ENCODE measurements at places on chromosomes 4 and X. TPM values are rescaled to one million over a fixed set of nuclear protein-coding genes. Genes with fewer than 3 reads are reported as not detected.

DNA sequence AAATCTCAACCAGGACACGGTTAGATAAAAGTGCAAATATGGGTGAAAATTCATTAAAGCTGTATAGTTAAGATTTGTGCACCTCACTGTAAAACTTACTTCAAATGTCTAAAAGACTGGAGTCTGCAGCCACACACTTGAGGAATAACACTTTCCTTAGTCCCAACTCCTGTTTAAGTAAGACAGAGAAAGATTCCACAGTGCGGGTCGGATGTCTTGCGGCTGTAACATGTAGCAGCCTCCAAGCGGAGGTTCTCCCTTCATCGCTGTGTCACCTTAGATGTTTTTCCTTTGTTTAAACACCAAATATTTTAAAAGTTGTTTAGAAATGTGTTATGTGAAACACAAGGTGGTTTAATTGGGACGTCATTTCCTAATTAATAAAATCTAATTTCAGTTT, 905 bp upstream of the MAEA start:
- DNase-seq: no peak

DNA sequence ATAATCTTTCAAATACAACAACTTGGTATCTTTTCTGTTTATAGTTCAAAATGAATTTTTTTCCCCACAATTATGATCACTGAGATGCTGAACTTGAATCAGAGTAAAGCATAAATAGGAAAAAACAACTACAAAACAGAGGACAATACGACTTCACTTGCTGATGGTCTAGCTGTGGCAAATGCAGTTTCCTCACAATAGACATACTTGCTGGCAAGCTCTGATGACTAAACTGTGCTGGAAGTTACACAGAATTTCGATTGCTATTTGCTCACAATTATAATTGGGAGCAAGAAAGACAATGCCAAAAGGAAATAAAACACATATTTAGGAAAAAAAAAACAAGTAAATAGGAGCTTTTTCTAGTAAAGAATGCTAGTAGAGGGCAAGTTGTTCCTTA, 14.7 kb downstream of the VEGFC start:
- DNase-seq: no peak

- DNase-seq: no peak
Observed at GRCh38 chrX:20060961-20061748, 55.6 kb downstream of the MAP7D2 start.

DNA sequence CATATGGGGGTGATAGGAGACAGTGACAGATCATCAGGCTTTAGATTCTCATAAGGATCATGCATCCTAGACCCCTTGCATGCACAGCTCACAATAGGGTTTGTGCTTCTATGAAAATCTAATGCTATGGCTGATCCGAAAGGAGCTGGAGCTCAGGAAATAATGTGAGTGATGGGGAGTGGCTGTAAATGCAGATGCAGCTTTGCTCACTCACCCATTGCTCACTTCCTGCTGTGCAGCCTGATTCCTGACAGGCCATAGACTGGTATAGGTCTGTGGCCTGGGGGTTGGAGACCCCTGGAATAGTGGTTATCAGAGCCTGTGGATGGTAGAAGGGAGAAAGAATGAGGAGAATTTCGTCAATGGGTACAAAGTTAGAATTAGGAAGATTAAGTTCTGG, 2751.1 kb downstream of the ARAP2 start:
- no peak for DNase-seq

GEMIN8 gene
- 29.5 TPM for total RNA-seq

ARAP2 gene
- total RNA-seq: 45.7 TPM

DNA sequence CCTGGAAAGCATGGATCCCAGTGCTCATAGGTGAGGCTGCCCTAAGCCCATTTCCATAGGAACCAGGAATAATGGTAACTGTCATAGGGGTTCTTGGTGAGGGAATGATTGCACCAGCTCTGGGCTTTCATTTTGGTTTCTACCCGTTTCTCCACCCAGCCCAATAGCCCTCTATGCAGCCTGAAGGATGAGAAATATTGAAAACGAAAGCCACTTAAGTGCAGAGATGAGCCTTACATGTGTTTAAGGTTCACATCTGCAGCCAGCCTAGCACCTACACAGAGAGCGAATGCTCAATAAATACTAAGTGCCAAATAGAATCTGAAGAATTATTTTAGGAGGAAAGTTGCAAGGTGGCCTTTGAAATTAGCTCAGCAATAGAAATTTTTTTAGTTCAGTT, 60.4 kb downstream of the MCF2 start:
- no peak for DNase-seq

DNA sequence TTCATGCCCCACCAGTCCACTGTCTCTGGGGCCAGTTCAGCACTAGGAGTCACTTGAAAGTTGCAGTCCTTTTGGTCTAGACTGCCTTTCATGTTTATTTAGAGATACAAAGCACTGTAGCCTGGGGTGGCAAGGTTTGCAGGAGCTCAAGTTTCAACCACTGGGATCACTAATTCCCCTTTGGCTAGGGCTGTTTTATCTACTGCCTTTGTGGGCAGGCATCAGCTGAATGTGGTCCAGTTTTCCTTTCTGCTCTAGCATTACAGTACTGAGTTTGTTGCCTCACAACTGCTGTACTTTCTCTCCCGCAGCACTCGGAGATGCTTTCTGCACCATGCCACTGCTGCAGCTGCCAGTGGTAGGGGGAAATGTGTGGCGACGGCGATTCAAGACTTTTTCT, 222.3 kb upstream of the HDX start:
- DNase-seq: no peak

CCDC120 gene
- total RNA-seq: 16.9 TPM

GRCh38 chr4:78671903-78672815, 104.0 kb upstream of the BMP2K start:
- DNase-seq: no peak

TMSB15A gene
- not detected for total RNA-seq

- no peak for DNase-seq
Observed at GRCh38 chr4:6032249-6033244, 14.3 kb upstream of the C4orf50 start.

DNA sequence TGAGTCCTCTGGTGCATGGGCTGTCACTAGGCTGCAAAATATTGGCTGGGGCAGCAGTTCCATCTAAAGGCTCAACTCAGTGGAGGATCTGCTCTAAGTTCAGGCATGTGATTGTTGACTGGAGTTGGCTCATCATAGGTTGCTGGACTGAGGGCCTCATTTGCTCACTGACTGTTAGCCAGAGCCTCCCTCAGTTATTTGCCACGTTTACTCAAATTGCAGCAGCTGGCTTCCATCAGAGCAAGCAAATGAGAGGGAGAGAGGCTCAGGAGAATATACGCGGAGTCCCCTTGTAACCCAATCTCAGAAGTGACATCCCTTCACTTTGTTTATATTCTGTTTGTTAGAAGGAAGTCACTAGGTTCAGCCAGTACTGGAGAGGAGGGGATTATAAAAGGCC, 54.1 kb downstream of the BMP3 start:
- DNase-seq: no peak

GRCh38 chr4:53781629-53782457, 190.6 kb upstream of the LNX1 start:
- DNase-seq: no peak

DNA sequence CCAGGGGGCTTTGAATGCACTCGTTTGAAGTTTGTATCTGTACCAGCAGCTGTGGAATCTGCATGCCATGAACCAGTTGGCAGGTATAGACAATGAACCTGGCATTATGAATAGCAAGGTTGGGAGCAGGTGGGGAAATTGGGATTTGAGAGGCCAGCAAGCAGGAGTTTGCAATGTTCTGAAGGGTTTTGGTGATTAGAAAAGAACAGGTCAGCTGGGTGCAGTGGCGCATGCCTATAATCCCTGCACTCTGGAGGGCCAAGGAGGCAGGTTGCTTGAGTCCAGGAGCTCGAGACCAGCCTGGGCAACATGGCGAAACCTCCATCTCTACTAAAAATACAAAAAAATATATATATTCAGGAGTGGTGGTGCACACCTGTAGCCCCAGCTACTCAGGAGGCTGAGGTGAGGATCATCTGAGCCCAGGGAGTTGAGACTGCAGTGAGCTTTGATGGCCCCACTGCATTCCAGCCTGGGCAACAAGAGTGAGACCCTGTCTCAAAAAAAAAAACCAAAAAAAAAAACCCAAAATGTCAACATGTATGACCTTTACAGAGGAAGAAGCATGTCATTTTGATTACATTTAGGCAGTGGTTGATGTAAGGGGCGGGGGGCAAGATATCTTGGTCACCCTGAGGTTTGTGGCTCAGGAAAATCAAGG, 63.9 kb downstream of the TSC22D3 start:
- DNase-seq: no peak

Data from ureter (tissue), 1 donor.